ENCODE measurements at places on chromosomes 7 and 10. TPM values are rescaled to one million over a fixed set of nuclear protein-coding genes. Genes with fewer than 3 reads are reported as not detected.

GRCh38 chr7:7202375-7202720, 20.0 kb downstream of the C1GALT1 start:
- H3K4me3 ChIP-seq = no peak overlapping the region
- peaks cover 7% of the 10 kb centered on the region for H3K4me1 ChIP-seq
- no peak overlapping the region for H3K27ac ChIP-seq
- no peaks in the 10 kb centered on the region for H3K36me3 ChIP-seq

- H3K36me3 ChIP-seq = no peaks in the 10 kb centered on the region
- no peak for DNase-seq
- no peaks in the 10 kb centered on the region for H3K27me3 ChIP-seq
- H3K27ac ChIP-seq = no peak overlapping the region
Measured at GRCh38 chr7:144818511-144818910, 17.3 kb downstream of the TPK1 start.

DNA sequence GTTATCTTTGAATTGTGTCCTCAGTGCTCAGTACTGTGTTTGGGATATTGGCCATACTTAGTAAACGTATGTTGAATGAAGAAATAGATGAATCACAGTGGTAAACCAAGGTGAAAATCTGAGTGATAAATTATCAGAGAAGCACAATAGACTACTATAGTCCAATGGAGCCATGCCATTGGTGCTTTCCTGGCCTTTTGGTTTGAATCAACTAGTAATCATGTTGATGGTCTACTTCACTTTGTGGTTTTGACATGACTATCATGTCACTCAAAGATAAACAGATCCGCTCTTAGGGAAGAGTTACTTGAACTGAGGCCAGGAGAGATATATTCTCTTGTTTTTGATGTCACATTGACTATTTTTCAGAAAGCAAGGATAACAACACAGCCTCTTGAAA, 86.1 kb upstream of the IGFBP3 start:
- DNase-seq = no peak
- H3K36me3 ChIP-seq = no peaks in the 10 kb centered on the region
- no peaks in the 10 kb centered on the region for H3K27me3 ChIP-seq

GRCh38 chr7:39617005-39617404, 6.4 kb upstream of the RALA start:
- H3K36me3 ChIP-seq = no peaks in the 10 kb centered on the region
- no peaks in the 10 kb centered on the region for H3K4me1 ChIP-seq
- no peak for DNase-seq
- H3K27ac ChIP-seq = no peak overlapping the region

DNA sequence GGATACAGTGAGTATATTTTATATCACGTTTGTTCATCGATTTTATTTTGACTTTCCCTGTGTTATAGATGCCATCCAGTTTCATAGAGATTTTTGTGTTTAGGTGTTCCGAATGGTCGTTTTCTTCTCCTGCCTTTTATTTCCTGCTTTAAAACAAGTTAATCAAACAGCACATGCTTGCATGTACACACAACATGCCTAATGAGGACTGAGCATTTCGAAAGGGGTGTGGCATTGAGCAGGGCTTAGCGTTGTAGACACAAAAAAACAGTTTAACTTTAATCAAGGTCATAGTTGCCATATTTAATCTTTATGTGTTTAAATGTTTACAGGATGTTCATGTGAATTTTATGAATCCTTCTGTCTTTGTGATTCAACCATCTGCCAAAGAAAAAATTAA, 430.5 kb upstream of the GALNT17 start:
- H3K36me3 ChIP-seq = no peaks in the 10 kb centered on the region
- peaks cover 44% of the 10 kb centered on the region for H3K4me1 ChIP-seq
- H3K4me3 ChIP-seq = no peak overlapping the region
- H3K27me3 ChIP-seq = no peaks in the 10 kb centered on the region
- no peak overlapping the region for H3K27ac ChIP-seq
- DNase-seq = no peak

OPALIN gene
- not detected for total RNA-seq

DNA sequence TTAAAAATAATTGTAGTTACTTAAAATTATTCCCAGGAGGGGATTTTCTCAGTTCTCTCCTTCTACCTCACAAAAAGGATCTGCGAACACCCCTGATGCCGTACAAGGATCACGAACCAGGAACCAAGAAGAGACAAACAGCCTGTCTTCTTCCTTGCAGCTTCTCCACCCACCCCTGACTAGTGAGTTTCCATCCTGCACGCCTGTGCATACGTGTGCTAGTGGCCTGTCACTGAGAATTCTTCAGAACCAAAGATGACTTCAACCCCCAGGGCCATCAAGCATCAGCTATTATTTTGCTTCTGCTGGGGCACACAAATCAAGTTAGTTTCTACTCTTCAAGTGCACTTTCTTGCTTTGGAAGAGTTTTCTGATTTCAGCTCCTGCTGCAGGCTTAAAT, 175.5 kb upstream of the KLF6 start:
- no peaks in the 10 kb centered on the region for H3K36me3 ChIP-seq
- H3K27ac ChIP-seq = no peak overlapping the region
- H3K4me1 ChIP-seq = no peaks in the 10 kb centered on the region
- no peak for DNase-seq
- H3K4me3 ChIP-seq = no peak overlapping the region

BMPR1A gene
- 12.0 TPM for total RNA-seq
